Karpas-422 (cell line): ENCODE measurements at places on chromosomes 4 and X.

DNA sequence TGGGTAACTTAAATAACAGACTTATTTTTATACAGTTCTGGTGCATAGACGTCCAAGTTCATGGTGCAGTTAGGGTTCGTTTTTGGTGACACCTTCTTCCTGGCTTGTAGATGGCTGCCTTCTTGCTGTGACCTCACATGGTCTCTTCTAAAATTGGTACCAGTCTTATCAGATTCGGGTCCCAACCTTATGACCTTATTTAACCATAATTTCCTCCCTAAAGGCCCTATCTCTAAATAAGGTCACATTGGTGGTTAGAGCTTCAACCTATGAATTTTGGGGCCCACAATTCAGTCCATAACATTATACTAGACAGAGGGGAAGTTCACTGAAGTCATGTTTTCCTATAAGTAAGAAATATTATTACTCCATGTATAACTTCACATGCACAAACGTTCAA lies 128.0 kb downstream of the CFAP299 start:
- DNase-seq: no peak

GRCh38 chr4:107893171-107894137 lies 37.9 kb upstream of the CYP2U1 start:
- peak; percentile 28 for DNase-seq

GRCh38 chr4:1960170-1960825 lies 48.5 kb downstream of the NELFA start:
- no peak for DNase-seq

- no peak for DNase-seq
Measured at GRCh38 chr4:153281476-153281875, 63.0 kb upstream of the MND1 start.

DNA sequence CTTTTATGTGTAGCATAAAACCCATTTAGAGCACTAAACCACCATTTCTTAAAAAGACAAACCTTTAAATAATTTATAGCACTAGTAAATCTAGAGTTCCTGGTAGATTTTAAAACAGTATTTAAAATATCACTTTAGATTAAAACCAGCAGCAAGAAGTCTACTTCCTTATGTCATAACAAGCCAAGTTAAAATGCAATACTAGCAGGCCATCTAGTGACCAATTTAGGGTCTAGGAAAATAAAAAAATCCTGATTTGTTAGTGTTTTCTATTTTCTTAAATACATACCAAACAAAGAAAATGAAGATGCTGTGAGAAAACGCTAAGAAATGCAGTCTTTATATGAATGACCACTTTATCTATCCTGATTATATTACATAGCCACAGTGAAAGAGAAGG lies 53.9 kb downstream of the PAPSS1 start:
- DNase-seq: peak; percentile 59

GRCh38 chr4:65450899-65451298 lies 219.4 kb downstream of the EPHA5 start:
- no peak for DNase-seq

DNA sequence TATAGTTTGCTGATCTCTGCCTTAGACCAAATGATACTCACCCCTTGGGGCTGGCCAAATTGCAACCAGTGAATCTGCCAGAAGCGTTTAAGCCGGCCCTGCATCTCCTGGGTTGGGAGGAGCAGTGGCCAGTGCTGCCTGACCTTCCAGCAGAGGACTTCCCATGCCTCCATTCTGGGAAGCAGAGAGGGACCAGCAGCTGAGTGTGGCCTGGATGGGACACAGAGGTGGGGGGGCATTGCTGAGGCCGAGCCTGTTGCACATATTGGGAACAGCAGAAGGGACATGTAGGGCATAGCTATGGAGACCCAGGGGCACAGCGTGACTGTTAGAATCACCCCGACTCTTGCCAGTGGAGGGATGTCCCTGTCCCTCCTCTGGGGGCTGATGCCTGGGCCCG lies 93.3 kb downstream of the CPZ start:
- DNase-seq: no peak

DNA sequence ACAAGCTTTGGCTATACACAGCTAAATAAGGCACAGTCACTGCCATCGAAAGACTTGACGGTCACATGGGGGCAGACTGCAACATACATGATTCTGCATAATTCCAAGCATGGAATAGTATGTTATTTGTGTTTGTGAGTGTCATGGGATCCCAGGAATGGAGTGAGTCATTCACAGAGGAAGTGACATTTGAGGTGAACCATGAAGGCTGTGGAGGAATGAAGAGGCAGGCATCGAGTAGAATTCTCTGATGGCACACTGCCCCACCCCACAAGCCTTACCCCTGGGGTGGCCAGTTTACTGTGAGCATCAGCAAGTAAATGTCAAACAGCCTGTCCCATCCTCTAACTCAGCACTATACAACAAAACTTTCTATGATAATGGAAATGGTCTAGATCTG lies 619.7 kb downstream of the MID1IP1 start:
- DNase-seq: no peak

GRCh38 chr4:153008578-153009199 lies 72.6 kb downstream of the FHDC1 start:
- no peak for DNase-seq

- DNase-seq: peak; percentile 76
Measured at GRCh38 chrX:56729152-56729850, at the start of gene NBDY. Gene NBDY, plus strand, starts transcription at chrX:56729243. Its CDS starts 111 bp downstream, at chrX:56729354.

- DNase-seq: no peak
Measured at GRCh38 chrX:149916745-149917392, 12.5 kb upstream of the HSFX4 start.

GRCh38 chrX:17500145-17500579 lies 125.2 kb downstream of the NHS start:
- DNase-seq: no peak

GRCh38 chr4:41204400-41204978 lies 9.9 kb downstream of the APBB2 start:
- no peak for DNase-seq

GRCh38 chr4:3340700-3341083 lies 47.9 kb downstream of the RGS12 start:
- no peak for DNase-seq

DNA sequence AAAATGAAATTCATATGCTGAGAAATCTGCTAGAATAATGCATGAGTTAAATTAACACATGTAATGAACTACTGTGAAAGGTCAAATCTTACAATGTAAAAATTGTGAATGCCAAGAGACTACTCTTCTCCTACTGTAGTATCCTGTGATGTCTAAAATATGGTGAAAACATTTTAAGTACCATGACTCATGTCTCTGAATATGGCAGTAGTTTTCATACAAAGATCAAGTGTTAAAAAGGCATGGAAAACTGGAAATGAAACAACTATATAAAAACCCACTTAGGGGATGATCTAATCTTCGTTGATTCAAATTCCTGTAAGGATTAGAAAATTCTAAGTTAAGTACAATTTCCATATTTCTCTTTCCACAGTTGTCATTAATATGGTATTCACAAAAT lies 221.3 kb downstream of the PPP3CA start:
- DNase-seq: no peak

DNA sequence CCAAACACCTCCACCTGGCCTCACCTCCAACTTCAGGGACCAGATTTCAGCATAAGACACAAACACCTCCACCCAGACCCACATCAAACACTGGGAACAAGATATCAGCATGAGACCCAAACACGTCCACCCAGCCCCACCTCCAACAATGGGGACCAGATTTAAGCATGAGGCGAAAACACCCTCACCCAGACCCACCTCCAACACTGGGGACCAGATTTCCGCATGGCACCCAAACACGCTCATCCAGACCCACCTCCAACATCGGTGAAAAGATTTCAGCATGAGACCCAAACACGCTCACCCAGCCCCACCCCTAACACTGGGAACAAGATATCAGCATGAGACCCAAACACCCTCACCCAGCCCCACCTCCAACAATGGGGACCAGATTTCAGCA lies 210.0 kb downstream of the ASMT start:
- DNase-seq: no peak

- peak; percentile 37 for DNase-seq
Measured at GRCh38 chr4:48041535-48042137, 25.1 kb downstream of the NIPAL1 start.

DNA sequence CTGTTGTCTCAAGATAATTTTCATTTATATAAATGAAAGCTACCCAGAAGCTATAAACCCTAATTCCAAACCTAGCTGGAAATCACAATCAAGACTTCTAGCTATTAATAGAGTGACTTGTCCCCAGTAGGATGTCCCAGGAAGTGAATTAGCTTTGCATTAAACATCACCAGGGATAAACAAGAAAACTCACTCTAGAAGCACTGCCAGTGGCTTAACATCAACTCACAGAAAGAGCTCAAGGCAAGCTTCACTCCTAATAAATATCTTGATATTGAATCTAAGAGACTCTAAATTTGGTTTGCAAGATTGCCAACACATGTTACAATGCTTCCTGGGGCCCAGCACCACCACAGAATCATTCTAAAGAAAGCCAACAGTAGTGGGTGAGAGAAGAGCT lies 468.7 kb upstream of the FAM241A start:
- DNase-seq: no peak

DNA sequence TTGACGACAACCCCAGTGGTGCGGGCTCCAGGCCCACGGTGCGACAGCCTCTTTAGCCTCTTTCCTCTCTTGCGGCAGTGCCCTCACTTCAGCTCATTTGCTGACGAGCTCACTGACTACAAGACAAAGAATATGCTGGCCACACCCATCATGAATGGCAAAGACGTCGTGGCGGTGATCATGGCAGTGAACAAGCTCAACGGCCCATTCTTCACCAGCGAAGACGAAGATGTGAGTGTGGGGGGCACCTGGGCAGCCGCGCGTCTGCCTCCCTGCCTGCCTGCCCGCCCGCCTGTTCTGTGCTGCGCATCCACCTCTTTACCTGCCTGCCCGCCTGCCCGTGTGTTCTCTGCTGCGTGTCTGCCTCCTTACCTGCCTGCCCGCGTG lies 9.2 kb downstream of the PDE6B start:
- DNase-seq: no peak

DNA sequence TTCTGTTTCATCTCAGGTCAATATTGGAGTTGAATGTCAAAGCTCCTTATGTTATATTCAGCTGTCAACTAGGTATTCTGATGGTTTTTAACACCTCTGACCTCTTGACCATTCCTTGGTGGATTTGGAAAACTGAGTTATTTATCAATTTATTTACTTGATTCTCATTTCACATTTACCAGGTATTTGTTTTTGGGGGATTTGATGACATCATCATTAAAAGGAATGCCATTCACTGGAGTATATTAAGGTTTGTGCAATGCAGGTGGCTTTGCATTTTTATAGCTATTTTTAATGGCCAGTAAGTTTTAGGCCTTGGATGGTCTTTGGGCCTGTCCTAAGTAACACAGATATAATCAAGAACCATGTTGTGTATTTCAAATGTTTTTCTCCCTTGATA lies 67.2 kb downstream of the TSPAN7 start:
- DNase-seq: no peak

DNA sequence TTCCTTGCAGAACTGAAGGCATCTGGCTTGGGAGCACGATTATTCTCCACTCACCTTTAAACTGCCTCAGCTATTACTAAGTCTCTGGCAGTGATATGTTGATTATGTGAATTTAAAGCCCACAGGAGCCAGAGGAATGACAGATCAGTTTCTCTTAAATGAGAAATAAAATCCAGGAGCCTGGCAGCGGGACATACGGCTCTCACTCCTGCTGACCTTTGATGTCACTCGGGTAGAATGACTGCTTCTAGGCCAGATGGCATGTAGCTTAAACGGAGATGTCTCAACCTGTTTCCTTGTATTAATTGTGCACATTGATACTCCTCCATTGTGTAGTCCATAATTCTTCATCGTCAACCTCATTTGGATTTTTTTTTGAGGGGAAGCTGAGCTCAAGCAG lies 4.0 kb upstream of the CBLL2 start:
- no peak for DNase-seq

- DNase-seq: peak; percentile 82
Measured at GRCh38 chr4:53601251-53601764, 10.0 kb upstream of the LNX1 start.

DNA sequence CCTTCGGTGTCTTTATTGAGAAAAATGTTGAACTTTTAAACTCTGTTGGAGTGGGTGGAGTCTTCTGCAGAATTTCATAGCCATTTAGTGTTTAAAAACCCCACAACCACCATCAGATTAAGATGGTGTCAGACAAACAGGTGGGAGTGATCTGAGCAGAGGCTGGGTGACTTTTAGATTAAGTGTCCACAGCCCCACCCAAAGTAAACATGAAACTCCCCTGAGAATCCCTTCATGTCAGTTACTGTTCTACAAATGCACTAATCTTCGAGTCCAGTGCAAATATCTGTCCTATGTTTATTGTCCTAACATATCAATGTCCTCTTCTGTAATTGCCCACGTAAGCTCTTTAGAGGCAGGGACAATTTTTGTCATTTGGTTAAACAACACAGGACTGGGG lies 175.6 kb upstream of the RBPJ start:
- no peak for DNase-seq

DNA sequence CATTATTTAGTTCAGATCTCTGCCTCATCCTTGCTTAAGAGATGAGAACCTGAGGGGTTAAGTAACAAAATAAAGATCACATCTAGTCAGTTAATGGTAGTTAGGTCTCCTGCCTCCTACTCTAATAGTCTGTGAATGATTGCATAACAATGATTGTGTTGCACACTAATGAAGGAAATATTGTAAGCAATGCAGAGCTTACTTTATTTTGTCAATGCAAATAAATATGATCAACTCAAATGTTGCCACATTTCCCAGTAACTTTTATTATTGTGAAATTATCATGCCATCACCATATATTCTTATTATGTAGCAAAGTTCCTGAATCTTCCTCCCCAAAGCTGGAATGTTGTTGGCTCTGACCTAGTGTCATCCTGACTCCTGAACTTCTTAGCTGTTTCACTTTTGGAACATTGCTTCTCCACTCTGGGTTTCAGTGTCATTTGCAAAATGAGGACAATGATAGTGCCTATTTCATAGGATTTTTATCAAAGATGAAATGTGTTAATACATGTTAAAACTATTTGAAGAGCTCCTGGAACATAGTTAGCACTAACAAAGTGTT lies 17.0 kb upstream of the GABRA4 start:
- DNase-seq: no peak

GRCh38 chr4:82491251-82491960 lies 61.0 kb downstream of the ENOPH1 start:
- no peak for DNase-seq

DNA sequence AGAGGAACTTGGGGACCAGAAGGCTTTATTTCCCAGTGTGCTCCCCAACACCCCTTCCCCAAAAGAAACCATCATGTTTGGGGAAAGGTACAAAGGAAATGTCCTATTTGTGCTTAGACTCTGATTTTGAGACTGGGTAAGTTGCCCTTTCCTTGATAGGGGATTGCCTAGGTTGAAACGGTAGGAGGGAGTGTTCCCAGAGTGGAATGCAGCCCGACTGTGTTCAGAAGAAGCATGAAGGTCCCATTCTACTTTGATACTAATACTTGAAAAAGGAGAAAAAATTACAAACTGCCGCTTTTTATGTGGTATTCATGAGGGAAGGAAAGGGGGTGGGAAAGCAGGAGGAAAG lies 32.4 kb upstream of the TMEM131L start:
- no peak for DNase-seq

DNA sequence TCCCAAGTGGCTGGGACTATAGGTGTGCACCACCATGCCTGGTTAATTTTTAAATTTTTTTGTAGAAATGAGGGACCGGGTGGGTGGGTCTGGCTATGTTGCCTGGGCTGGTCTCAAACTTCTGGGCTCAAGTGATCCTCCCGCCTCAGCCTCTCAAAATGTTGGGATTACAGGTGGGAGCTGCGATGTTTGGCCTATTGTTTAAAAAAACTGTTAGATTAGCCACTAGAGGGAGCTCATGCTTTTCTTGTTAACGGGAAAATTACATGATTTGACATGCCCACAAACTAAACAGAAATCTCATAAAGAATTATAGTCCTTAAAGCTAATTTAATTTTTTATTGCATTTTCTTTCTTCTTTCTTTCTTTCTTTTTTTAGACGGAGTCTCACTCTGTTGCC lies 5.0 kb upstream of the SDAD1 start:
- peak; percentile 77 for DNase-seq
